Prostate gland (tissue), 2 donors: ENCODE measurements at places on chromosomes 16 and 17. TPM values are rescaled to one million over a fixed set of nuclear protein-coding genes. Genes with fewer than 3 reads are reported as not detected.

- no peaks in the 10 kb centered on the region for H3K4me1 ChIP-seq
- H3K27me3 ChIP-seq: no peaks in the 10 kb centered on the region
- no peak overlapping the region for H3K27ac ChIP-seq
Measured at GRCh38 chr16:12184419-12184917, 207.9 kb downstream of the SNX29 start.

DNA sequence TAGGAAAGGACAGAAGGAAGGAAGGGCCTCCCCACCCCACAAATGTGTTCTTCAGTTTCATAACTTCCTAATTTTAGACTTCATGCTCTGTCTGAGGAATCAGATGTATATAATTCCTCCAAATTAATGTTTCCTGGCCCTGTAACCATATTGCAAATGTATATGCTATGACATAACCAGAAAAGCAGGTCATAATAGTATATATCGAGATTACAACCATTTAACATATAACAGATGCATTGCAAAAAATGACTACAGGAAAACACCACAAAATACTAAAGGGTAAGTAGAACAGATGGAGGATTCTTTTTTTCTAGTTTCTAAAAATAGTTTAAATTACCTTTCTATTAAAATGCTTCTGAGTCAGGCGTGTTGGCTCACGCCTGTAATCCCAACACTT, 3.1 kb upstream of the EXOC7 start:
- no peak overlapping the region for H3K27ac ChIP-seq
- no peak overlapping the region for H3K4me3 ChIP-seq
- H3K27me3 ChIP-seq: no peaks in the 10 kb centered on the region
- H3K4me1 ChIP-seq: peaks cover 4% of the 10 kb centered on the region

GRCh38 chr16:88686062-88686438, 257 bp downstream of the SNAI3 start:
- peak overlapping the region; percentile 45 for H3K4me3 ChIP-seq
- peaks cover 3% of the 10 kb centered on the region for H3K27me3 ChIP-seq
- H3K36me3 ChIP-seq: no peaks in the 10 kb centered on the region
- DNase-seq: no peak
- peaks cover 6% of the 10 kb centered on the region for H3K4me1 ChIP-seq

GRCh38 chr17:69227541-69227940, 1.1 kb downstream of the ABCA10 start:
- no peak for DNase-seq
- no peaks in the 10 kb centered on the region for H3K27me3 ChIP-seq
- no peak overlapping the region for H3K4me3 ChIP-seq
- no peaks in the 10 kb centered on the region for H3K36me3 ChIP-seq
- H3K4me1 ChIP-seq: no peaks in the 10 kb centered on the region

- H3K36me3 ChIP-seq: no peaks in the 10 kb centered on the region
- no peak for DNase-seq
- no peak overlapping the region for H3K27ac ChIP-seq
- H3K4me3 ChIP-seq: no peak overlapping the region
- peaks cover 16% of the 10 kb centered on the region for H3K4me1 ChIP-seq
Measured at GRCh38 chr16:72979974-72980373, 68.0 kb downstream of the ZFHX3 start.

GRCh38 chr17:5110816-5111215, 862 bp downstream of the ZNF232 start:
- peak overlapping the region; percentile 82 for H3K4me3 ChIP-seq
- no peak for DNase-seq
- no peaks in the 10 kb centered on the region for H3K36me3 ChIP-seq

- no peak overlapping the region for H3K27ac ChIP-seq
- no peak overlapping the region for H3K4me3 ChIP-seq
- DNase-seq: no peak
- H3K27me3 ChIP-seq: no peaks in the 10 kb centered on the region
- H3K36me3 ChIP-seq: no peaks in the 10 kb centered on the region
Measured at GRCh38 chr16:8430401-8430800, 159.9 kb downstream of the TMEM114 start.

- no peaks in the 10 kb centered on the region for H3K36me3 ChIP-seq
- H3K4me3 ChIP-seq: no peak overlapping the region
- no peak for DNase-seq
- H3K4me1 ChIP-seq: no peaks in the 10 kb centered on the region
Measured at GRCh38 chr17:11138023-11138422, 103.0 kb upstream of the SHISA6 start.

GRCh38 chr16:4991754-4992153, 33.6 kb downstream of the SEC14L5 start:
- H3K27ac ChIP-seq: no peak overlapping the region
- peaks cover 7% of the 10 kb centered on the region for H3K27me3 ChIP-seq
- no peaks in the 10 kb centered on the region for H3K4me1 ChIP-seq
- H3K36me3 ChIP-seq: no peaks in the 10 kb centered on the region

GRCh38 chr16:26701243-26701886, 365.4 kb upstream of the C16orf82 start:
- no peak overlapping the region for H3K27ac ChIP-seq
- no peak overlapping the region for H3K4me3 ChIP-seq
- no peaks in the 10 kb centered on the region for H3K27me3 ChIP-seq
- no peaks in the 10 kb centered on the region for H3K36me3 ChIP-seq
- no peaks in the 10 kb centered on the region for H3K4me1 ChIP-seq

DNA sequence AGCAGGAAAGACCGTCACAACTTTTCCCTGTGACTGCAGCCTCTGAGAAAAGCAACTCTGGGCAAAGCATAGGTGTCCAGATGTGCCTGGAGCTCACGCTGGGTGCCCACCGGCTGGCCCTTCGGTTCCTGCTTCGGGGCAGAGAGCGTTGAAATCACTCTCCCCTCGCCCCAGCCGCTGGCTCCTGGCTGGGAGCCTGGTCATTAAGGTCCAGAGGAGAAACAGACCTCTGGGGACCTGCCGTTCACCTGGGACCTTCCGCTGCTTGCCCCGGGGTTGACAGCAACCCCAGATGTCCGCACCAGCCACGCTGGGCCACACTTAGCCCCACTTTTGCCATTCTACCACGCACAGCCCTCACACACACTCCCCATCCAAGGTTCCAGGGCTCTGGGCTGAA, 13.1 kb downstream of the MRM3 start:
- no peaks in the 10 kb centered on the region for H3K4me1 ChIP-seq
- DNase-seq: no peak
- H3K4me3 ChIP-seq: no peak overlapping the region
- peak overlapping the region; percentile 71 for H3K27ac ChIP-seq

GRCh38 chr17:3834811-3835210, 11.2 kb downstream of the NCBP3 start:
- H3K27me3 ChIP-seq: no peaks in the 10 kb centered on the region
- H3K4me3 ChIP-seq: no peak overlapping the region
- no peaks in the 10 kb centered on the region for H3K36me3 ChIP-seq
- no peak for DNase-seq

GRCh38 chr17:44335968-44336367, 9.1 kb upstream of the GRN start:
- no peak overlapping the region for H3K27ac ChIP-seq
- no peak overlapping the region for H3K4me3 ChIP-seq
- no peak for DNase-seq
- no peaks in the 10 kb centered on the region for H3K27me3 ChIP-seq
- H3K4me1 ChIP-seq: no peaks in the 10 kb centered on the region

- no peaks in the 10 kb centered on the region for H3K27me3 ChIP-seq
- no peaks in the 10 kb centered on the region for H3K4me1 ChIP-seq
- H3K36me3 ChIP-seq: no peaks in the 10 kb centered on the region
- H3K4me3 ChIP-seq: no peak overlapping the region
Measured at GRCh38 chr16:64712026-64712425, 409.8 kb downstream of the CDH11 start.

- H3K4me3 ChIP-seq: no peak overlapping the region
- no peaks in the 10 kb centered on the region for H3K36me3 ChIP-seq
- H3K4me1 ChIP-seq: no peaks in the 10 kb centered on the region
- DNase-seq: no peak
Measured at GRCh38 chr17:53807286-53807685, 15.4 kb upstream of the KIF2B start.

GRCh38 chr16:67723911-67724305, 4.8 kb upstream of the GFOD2 start:
- no peak overlapping the region for H3K4me3 ChIP-seq
- no peak overlapping the region for H3K27ac ChIP-seq
- H3K27me3 ChIP-seq: no peaks in the 10 kb centered on the region
- DNase-seq: no peak
- H3K4me1 ChIP-seq: no peaks in the 10 kb centered on the region

GRCh38 chr17:36657763-36658490, 56.5 kb downstream of the MRM1 start:
- no peak overlapping the region for H3K27ac ChIP-seq
- DNase-seq: no peak
- H3K27me3 ChIP-seq: peaks cover 5% of the 10 kb centered on the region

DNA sequence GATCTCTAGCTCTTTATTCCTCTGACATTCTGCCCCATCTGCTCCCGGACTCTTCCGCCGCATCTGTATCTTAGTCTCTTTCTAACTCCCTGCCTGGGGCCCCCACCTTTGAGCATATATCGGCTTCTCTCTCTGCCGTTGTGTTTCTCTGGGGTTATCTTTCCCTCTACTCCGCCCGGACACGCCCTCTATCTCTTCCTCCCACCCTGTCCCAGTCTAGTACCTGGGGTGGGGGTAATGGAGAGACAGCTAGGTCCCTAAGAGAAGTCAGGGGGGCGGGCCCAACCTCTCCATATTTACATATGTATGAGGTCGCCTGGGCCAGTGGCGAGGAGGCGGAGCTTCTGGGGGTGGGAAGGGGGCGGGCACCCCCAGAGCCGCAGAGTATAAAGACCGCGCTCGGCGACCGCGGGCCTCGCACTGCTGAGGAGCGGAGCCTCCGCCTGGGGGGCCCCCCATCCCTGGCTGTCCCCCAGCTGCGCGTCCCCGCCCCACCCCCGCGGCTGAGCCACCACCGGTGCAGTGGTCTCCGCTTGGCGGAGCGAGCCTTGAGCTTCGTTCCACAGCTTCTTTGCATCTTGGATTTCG, at the start of gene ATP1B2:
Gene ATP1B2 (plus strand): TSS at position 418 of the 588 bp plus-strand sequence. CDS start 593 bp downstream, outside the sequence.
- peak; percentile 51 for DNase-seq
- peak within 1 kb of the TSS; percentile 35 for H3K4me3 ChIP-seq
- H3K27me3 ChIP-seq: no peaks in the 10 kb centered on the region
- H3K27ac ChIP-seq: no peak within 1 kb of the TSS
- H3K36me3 ChIP-seq: no peaks in the 10 kb centered on the region

- no peak for DNase-seq
- no peak overlapping the region for H3K27ac ChIP-seq
- no peaks in the 10 kb centered on the region for H3K36me3 ChIP-seq
- no peaks in the 10 kb centered on the region for H3K27me3 ChIP-seq
- H3K4me3 ChIP-seq: no peak overlapping the region
Measured at GRCh38 chr17:71987634-71988033, 133.2 kb upstream of the SOX9 start.

- H3K36me3 ChIP-seq: no peaks in the 10 kb centered on the region
- no peaks in the 10 kb centered on the region for H3K27me3 ChIP-seq
- no peak overlapping the region for H3K4me3 ChIP-seq
- H3K27ac ChIP-seq: peak overlapping the region; percentile 45
- peaks cover 25% of the 10 kb centered on the region for H3K4me1 ChIP-seq
- no peak for DNase-seq
Measured at GRCh38 chr17:78117027-78117981, 11.3 kb downstream of the TMC6 start.

DNA sequence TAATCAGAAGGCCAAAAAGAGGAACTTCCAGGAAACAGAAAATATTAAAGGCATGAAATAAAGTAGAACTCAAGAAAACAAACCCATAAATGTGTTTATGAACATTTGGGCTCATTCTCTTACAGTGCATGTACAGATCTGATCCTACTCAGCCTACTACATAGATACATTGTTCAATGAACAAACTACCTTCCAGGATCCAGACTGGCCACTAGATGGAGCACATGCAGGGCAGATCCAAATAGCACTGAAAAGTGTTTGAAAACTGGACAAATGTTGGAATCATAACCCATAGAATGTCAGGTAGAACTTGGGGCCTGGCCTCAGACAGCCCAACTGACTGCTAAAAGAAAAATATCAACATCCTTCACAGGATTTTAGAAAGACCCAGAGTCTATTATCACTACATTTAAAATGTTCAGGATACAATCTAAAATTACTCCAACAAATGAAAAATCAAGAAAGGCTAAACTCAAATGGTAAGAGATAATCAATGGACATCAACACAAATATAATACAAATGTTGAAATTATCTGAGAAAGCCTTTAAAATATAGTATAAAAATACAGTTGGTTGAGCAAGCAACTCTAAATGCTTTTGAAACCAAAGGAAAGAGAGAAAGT, 122.4 kb upstream of the NUDT7 start:
- H3K27ac ChIP-seq: no peak overlapping the region
- no peaks in the 10 kb centered on the region for H3K36me3 ChIP-seq
- DNase-seq: peak; percentile 11
- no peak overlapping the region for H3K4me3 ChIP-seq
- H3K27me3 ChIP-seq: no peaks in the 10 kb centered on the region

DNA sequence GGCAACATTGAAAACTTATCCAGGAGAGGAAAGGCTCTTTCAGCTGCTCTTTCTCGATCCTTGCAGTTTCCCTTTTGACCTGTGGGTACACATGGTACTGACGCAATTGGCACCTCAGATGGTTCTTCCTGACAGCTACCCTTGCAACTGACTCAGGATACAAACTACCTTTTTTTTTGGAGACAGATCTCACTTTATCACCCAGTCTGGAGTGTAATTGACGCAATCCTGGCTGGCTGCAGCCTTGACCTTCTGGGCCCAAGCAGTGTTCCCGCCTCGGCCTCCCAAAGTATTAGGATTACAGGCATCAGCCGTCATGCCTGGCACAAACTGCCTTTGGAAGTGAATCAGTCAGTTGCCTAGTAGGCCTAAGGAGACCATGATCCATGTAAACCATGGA, 607.2 kb downstream of the WWOX start:
- H3K4me3 ChIP-seq: no peak overlapping the region
- DNase-seq: no peak
- no peaks in the 10 kb centered on the region for H3K36me3 ChIP-seq
- no peaks in the 10 kb centered on the region for H3K4me1 ChIP-seq
- H3K27me3 ChIP-seq: no peaks in the 10 kb centered on the region
- H3K27ac ChIP-seq: no peak overlapping the region

- H3K27ac ChIP-seq: peak overlapping the region; percentile 64
- H3K4me3 ChIP-seq: no peak overlapping the region
- peak; percentile 75 for DNase-seq
Measured at GRCh38 chr17:75909812-75910274, 5.2 kb upstream of the MRPL38 start.

GRCh38 chr17:13572581-13572980, 29.1 kb downstream of the HS3ST3A1 start:
- no peaks in the 10 kb centered on the region for H3K4me1 ChIP-seq
- no peak overlapping the region for H3K4me3 ChIP-seq
- DNase-seq: no peak
- H3K27ac ChIP-seq: no peak overlapping the region
- H3K36me3 ChIP-seq: no peaks in the 10 kb centered on the region

- no peak for DNase-seq
- H3K27ac ChIP-seq: no peak overlapping the region
- no peaks in the 10 kb centered on the region for H3K4me1 ChIP-seq
- H3K36me3 ChIP-seq: no peaks in the 10 kb centered on the region
- H3K4me3 ChIP-seq: no peak overlapping the region
Measured at GRCh38 chr17:39008633-39009032, 41.4 kb upstream of the FBXO47 start.

GRCh38 chr16:3068487-3068886, 3.0 kb downstream of the IL32 start:
- no peak for DNase-seq
- no peaks in the 10 kb centered on the region for H3K4me1 ChIP-seq
- no peaks in the 10 kb centered on the region for H3K36me3 ChIP-seq
- no peak overlapping the region for H3K27ac ChIP-seq

LCMT1 gene
- total RNA-seq: 49.0 TPM

DHRS7C gene
- total RNA-seq: not detected

RTN4RL1 gene
- 21.5 TPM for total RNA-seq

OR1G1 gene
- total RNA-seq: not detected

PDE6G gene
- not detected for total RNA-seq

FOXO3B gene
- 11.3 TPM for total RNA-seq

PROCA1 gene
- 1.9 TPM for total RNA-seq

ICAM2 gene
- 12.6 TPM for total RNA-seq
